H1 (cell line): ENCODE measurements at places on chromosomes 2 and 18. TPM values are rescaled to one million over a fixed set of nuclear protein-coding genes. Genes with fewer than 3 reads are reported as not detected.

GTF2A1L gene
- total RNA-seq: not detected in 2 replicates

IL36G gene
- not detected in 2 replicates for total RNA-seq

DNA sequence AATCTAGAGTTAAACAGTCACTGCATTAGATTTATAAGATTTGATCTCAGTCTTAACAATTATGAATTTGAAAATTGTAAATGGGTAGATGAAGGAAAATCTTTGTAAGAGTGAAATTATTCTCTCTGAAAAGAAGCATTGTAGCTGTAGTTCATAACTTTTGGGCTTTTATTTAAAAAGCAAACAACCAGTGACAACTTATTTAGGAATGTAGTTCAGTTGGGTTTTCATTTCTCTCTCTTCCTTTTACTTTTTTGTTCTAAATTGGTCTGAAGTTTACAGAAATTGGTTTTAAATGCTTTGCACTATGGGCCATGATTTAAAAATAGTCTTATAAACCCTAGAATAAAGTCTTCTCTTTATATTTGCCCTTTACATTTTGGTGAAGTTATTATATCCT lies 296.6 kb downstream of the GULP1 start:
- no peak for DNase-seq

DNA sequence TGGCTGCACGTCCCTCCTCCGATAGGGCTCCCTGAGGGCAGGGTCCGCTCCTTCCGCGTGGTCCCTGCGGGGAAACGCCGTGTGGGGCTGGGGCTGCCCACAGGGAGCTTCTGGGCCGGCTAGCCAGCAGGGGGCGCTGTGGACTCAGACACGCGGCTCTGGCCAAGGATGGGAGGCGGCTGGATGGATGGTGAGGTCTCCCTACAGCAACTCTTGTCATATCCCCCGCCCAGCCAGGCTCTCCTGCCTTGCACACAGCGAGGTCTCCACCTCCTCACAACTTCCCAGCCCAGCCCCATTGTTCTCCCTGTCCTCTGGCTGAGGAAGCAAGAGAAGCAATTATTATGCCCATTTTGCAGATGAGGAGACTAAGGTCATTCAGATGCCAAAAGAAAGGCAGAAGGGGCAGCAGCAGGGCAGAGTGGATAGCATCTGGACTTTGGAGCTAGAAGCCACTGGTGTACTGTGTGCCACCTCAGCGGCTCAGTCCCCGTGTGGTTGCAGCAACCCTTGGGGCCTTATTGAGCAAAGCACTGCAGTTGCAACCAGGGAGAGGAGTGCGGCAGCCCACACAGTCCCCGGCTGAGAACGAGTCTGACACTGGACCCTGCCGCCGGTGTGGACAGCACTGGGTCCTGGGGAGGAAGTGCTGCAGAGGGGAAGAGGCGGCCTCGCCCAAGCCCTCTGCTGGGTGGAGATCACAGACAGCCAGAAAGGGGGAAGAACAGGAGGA lies 99.0 kb downstream of the ZFP36L2 start:
- peak; percentile 60 for DNase-seq

DNA sequence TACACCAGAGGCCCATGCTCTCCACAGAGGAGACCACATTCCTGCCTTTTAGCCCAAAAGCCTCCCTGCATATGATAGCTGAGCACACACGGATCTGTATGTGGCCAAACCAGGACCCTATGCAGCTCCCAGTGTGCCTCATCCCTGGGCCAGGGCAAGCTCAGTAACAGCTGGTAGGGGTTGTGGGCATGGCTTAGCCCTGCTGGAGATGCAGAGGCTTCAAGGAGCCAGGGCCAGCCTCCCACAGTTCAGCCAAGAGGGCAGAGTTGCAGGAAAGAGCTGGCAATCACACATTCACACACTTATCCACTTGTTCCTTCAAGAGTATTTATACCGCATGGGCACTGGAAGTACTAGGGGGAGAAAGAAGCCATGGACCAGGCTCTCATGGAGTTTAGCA lies 1.6 kb upstream of the LIMS2 start:
- no peak for DNase-seq

AQP12B gene
- not detected in 2 replicates for total RNA-seq

DNA sequence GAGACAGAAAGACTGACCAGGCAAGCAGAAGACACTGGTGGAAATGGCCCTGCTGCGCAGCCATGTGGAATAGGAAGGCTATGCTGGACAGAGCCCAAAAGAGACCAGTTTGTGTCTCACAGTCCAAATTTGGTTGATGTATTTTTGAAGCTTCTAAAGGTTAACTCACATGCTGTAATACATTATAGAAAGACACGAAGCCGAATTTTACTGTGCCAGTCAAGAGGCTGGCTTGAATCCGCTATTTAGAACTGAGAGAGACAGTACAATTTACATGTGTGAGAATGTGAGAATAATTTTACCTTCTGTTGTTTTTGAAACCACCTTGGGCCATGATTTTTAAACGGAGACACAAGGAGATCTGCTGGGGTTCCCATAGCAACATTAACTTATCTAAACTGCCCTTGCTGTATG lies 113.6 kb downstream of the METTL8 start:
- DNase-seq: peak; percentile 35

- DNase-seq: no peak
Observed at GRCh38 chr2:48442610-48443360, 87.2 kb upstream of the STON1 start.

DNA sequence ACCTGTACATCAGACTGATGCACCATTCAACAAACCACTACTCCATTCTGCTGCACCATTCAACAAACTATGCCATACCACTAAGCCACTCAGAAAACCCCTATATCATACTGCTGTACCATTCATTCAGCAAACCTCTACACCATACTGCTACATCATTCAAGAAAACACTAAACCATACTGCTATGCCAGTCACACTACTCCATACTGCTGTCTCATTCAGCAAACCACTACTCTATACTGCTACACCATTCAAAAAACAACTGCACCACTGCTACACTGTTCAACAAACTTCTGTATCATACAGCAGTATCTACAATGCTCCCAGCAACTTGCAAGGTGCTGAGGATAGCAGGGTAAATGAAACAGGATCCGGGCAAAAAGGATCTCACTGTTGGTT lies 12.9 kb upstream of the SLC1A4 start:
- no peak for DNase-seq

- DNase-seq: no peak
Observed at GRCh38 chr2:180761224-180761623, 219.2 kb upstream of the UBE2E3 start.
